ENCODE measurements at places on chromosomes 12 and 14.

DNA sequence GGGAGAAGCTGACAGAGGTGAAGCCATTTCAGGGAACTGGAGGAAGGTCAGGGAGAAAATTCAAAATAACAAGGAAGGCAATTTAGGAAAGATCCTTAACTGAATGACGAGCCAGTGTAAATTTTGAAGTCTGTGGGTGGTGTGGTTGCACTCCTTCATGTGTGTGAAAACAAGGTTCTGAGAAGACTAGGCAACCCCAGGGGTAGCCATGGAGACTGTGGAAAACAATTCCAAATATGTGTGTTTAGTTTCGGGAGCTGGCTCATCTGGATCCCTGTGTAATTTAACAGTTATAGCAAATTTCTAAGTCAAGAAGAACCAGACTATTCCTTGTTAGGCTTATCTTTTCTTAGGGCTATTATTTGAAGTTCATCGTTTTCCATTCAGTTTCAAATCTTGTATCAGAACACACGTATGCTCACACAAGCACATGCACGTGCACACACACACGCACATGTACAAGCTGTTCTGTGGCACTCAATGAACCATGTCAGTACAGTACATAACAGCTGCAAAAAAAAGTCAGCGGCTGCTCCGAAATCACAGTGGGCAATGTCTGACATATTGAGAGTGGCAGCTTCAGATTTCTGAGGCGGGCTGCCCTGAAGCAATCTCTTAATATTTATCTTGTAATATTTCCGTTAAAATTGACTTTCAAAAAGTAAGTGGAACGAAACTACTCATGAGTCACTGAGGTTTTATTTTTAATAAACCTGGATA, 411.2 kb downstream of the AEBP2 start:
- DNase-seq = no peak

DNA sequence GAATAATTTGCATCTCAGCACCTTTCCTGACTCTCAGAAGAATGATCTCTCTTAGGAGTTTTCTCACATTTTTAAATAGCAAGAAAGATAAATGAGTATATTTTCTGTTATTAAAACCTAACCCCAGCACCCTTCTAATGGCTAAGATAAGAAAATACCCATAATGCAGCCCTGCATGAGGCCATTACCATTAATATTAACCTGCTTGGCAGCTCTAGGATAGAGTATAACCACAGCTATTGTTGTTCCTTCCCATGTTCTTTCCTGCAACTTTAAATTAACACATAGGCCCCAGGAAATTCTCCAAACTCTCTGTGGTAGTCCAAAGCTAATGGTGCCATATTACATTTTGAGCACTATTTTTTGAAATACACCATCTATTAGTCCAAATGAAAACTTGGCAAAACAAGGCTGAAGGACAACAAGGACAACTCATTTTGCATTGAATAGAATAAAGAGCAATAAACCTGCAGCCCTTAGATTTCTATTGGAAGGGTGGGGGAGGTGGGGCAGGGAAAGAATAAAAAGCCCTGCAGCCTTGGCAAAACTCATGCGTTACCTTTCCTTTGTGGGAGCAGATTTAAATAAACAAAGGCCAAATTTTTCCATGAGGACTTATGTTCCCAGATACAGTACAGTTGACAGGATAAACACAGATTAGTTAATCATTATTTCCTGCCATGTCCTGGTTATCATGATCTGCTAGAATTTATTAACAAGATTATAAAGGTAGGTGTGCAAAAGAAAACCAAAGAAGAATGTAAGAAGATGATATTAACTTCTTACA, 46.9 kb downstream of the BTG1 start:
- no peak for DNase-seq

- peak; percentile 75 for DNase-seq
Measured at GRCh38 chr12:115541891-115542421, 735.5 kb downstream of the MED13L start.

- no peak for DNase-seq
Measured at GRCh38 chr12:55683676-55684075, 24.0 kb downstream of the ITGA7 start.

DNA sequence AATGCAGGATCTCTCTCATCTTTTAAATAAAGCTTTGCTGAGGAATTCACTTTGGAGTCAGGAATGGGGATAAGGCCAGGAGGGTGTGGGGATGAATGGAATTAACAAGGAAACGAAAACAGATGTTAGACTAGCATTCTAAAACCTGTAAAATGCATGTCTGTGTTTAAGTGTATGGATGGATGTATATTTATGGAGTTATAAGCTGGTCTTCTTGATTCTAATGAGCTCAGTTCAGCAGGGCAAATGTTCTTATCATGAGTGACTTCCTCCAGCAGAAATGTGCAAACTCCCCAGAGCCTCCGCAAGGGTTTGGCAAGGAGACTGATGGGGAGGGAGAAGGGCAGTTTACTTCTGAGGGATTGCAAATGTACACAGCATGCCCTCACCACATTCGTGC, 149.1 kb downstream of the NTF3 start:
- DNase-seq = no peak

GRCh38 chr14:81766321-81766915, 232.8 kb upstream of the SEL1L start:
- no peak for DNase-seq

DNA sequence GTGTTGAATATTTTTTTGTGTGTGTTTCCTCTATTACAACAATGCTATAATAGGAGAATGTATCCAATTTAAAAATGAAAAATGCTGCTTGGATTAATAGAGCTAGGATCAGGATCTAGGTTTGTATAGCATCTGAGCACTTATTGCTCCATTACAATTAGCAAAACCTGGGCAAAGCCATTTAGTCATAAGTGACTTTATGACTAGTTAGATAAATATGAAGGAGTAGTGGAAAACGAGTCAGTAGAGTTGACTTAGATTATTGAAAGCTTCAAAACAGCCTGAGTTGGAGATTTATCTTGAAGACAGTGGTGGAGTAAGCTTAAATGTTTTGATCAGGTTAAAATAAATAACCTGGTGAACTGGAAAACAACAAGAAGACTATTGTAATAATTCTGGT, 2.8 kb downstream of the MED21 start:
- DNase-seq = no peak

- DNase-seq = no peak
Measured at GRCh38 chr14:33646692-33647260, 304.1 kb downstream of the EGLN3 start.

GRCh38 chr12:47387994-47388393, 308.2 kb upstream of the AMIGO2 start:
- DNase-seq = no peak

DNA sequence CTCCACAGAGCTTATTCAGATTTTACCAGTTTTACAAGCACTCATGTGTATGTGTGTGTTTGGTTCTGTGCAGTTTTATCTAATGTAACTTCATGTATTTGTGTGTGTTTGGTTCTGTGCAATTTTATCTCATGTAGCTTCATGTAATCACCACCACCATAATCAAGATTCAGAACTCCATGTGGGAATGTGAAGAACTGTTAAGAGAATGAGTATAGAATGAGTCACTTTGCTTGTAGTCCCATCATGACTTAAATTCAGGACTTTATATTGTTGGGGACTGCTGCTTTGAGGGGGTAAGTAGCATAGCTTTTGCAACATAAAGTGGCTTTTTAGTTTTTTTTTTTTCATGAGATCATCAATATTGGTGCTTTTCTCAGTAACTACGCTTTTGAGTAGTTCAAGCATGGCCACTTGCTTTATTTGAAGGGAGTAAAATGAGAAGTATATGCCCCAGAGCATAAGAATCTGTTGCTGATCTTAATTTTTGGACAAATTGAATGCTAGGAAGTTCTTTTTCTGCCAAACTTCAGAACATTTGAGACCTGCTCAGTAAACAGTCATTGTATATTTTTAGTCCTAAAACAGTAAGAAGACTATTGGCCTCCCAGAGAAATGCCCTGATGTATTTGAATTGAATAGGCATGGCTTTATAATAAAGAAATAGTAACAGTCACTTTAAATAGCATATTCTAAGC, 28.8 kb downstream of the PROX2 start:
- DNase-seq = no peak

DNA sequence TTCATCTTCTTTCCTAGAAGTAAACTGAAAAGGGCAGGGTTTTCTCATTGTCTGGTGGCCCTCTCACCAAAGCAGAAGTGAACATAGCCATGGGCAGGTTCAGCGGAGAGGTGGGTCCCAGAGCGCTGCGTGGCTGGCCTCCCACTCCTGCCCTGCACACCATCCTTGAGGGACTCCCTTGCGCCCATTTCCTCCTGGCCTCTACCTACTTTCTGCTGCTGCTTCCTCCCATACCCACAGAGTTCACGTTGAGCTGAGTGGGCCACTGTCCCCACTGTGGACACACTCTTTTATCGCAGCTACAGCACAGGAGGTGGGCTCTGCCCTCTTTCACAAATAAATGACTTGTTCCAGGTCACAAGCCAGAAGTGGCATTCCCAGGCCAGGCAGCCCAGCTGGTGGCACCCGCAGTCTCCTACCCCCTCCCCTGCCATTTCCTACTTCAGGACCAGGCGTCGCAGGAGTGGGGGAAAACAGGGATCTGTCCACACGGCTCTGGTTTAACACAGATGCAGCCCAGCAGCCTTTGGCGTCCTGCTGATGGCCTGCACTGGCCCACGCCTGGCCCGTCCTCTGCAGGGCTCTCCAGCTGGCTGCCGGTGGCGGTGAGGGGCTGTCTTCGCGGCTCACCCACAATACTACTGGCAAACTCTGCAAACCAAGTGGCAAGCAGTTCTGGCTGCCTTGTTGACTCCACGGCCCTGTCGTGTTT, 4.9 kb downstream of the SIVA1 start:
- DNase-seq = no peak

- DNase-seq = no peak
Measured at GRCh38 chr14:50534997-50535396, 2.6 kb upstream of the MAP4K5 start.

DNA sequence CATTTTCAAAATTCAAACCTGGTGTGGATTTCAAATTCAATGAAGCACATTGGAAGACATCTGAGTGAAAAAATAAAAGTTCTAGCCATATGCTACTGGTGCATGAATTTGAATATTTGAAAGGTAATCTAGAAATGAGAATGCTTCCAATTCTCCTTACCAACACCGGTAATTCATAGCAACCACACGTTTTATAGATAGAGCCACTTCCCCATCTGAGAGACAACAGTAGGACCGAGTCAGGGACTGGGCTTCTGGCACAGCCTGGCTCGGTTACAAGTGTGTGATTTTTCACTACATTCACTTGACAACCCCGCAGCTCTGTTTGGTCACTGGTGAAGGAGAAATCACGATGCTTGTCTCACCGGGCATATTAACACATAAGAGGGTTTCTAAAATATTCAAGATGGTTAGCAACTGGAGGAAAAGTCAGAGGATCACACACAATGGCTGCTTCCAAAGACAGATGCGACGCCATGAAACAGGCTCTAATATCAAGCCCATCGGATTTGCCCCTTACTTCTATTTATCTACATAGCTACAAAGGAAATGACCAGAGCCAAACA, 86.5 kb upstream of the FOXN3 start:
- no peak for DNase-seq

- DNase-seq = peak; percentile 20
Measured at GRCh38 chr14:65156568-65157366, 54.5 kb upstream of the MAX start.

DNA sequence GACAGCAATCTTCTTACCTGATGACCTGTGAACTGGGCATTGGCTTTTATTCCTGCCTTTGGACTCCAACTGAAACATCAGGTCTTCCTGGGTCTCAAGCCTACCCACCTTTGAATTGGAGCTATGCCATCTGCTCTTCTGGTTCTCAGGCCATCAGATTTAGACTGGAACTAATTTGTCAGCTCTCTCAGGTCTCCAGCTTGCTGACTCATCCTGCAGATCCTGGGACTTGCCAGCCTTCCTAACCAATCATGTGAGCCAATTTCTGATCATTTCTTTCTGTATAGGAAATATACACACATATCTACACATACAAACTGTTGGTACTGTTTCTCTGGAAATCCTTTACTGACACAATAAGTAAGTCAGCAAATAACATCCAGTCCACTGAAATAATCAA, 65.3 kb upstream of the TSPAN8 start:
- DNase-seq = no peak

DNA sequence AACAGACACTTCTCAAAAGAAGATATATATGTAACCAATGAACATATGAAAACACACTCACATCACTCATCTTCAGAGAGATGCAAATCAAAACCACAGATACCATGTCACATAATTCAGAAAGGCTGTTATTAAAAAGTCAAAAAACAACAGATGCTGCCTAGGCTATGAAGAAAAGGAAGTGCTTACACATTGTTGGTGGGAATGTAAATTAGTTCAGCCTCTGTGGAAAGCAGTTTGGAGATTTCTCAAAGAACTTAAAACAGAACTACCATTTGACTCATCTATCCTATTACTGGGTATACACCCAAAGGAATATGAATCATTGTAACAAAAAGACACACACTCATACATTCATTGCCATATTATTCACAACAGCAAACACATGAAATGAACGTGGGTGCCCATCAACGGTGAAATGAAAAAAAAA, 35.1 kb downstream of the EIF2S3B start:
- no peak for DNase-seq

DNA sequence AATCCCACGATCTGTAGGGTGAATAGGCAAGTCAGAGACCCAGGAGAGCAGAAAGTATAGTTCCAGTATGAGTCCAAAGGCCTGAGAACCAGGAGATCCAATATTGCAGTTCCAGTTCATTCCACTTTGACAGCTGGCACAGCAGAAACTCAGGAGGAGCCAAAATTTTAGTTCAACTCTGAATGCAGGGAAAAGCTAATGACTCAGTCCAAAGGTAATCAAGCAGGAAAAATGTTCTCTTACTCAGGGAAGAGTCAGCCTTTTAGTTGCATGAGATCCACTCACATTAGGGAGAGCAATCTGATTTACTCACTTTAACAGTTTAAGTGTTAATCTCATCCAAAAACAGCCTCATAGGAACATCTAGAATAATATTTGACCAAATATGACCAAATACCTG, 130.2 kb upstream of the LRFN5 start:
- no peak for DNase-seq

DNA sequence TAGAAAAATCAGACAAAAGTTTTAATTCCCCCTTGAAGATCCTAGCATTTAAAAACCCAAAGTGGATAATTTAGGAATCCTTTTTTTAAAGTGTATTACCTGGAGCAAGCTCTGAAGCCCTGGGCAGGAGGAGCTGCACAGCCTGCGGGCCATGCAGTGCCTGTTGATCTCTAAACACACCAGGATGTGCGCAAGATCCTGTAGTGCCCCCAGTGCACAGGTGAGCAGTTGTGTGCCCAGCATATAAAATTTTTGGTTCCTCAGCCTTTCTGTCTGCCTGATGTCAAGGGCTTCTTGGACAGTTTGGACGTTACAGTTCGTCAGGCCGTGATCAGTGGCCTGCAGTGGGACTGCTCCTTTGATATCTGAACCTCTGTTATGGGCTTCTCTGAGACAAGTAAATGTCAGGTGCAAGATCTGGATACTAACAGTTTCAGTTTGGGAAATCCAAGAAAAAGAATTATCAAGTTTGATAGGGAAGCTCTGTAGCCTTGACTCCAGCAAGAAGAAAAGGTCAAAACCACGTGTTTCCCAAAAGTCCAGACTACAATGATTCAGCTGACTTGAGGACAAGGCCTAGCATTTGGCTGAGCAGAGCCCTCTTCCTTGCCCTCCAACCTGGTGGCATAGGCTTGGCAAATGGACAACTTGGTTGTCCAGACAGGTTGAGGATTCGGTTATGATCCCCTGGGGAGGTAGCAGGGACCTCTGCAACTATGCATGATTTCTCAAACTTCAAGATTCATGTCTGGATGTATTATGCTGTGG, 1.0 kb downstream of the ATXN7L3B start:
- DNase-seq = no peak

- no peak for DNase-seq
Measured at GRCh38 chr14:22052795-22053194, 379.2 kb upstream of the OR4E1 start.

GRCh38 chr14:22976620-22977433, 5.5 kb downstream of the AJUBA start:
- DNase-seq = no peak

- no peak for DNase-seq
Measured at GRCh38 chr12:51549637-51550036, 41.4 kb upstream of the SCN8A start.
